ENCODE measurements at places on chromosomes 5 and 9.

DNA sequence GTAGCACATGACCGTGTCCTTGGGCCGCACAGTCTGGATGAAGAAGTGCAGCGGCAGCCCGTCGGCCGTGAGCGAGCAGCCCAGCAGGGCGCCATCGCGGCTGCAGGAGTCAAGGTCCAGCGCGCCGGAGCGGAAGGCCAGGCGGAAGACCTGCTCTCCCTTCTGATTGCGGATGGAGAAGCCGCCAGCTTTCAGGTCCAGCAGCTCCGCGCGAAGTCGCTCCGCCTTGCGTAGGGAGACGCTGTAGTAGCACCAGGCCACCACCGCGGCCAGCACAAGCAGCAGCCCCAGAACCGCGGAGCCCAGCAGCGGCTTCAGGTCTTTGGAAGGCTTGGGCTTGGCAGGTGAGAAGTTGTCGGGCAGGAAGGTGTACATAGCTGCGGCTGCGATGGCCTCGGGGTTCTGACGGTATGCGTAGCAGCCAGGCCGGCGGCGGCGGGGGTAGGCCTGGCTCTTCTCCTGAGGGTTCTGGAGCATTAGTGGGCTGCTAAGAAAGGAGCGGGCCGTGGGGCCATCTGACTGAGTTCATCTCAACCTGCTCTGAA is 4.2 kb downstream of the MYORG start:
- no peak for DNase-seq

DNA sequence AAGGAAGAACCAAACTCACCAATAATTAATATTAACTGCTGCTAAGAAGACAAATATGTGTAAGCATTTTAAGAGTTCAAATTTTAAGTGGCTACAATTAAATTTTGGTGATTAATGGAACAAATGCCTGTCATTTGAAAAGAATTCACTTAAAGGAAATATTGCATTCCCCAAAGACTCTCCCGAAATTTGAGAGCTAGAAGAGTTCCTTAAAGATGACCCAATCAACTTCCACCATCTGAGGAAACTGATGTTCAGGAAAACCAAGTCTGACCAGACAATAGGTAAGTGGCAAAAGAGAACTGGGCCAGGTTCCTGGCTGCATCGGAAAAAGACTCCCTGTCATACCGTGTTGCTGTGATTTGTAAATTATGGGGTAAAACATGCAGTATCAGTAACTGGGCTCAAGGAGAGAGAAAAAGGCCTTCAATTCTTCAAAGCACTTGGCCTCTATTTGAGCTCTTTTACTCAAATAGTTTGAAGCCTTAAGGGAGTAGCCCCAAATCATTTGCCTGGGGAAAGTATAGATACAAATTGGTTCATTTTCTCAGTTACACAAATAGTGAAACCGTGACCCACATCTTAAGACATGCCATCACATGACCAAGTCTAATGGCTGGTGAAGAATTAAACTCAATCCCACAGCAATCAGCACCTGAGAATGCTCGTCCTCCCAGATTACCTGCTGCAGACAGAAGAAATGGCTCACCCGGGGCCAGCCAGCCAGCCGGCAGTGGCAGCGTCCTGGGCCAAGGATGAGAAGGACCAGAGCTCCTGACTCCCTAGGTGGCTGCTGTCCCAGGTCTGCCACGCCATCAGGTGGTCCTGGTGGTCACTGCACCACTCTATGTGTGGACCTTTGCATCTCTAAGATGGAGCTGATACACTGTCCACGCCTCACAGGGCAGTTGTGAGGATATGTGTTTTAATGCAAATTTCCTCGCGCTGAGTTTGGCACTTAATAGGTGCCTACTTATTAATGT is 162.9 kb downstream of the TTLL11 start:
- DNase-seq = peak; percentile 46

- no peak for DNase-seq
These were observed 51.8 kb downstream of the POU4F3 start for GRCh38 chr5:146390469-146390868.

DNA sequence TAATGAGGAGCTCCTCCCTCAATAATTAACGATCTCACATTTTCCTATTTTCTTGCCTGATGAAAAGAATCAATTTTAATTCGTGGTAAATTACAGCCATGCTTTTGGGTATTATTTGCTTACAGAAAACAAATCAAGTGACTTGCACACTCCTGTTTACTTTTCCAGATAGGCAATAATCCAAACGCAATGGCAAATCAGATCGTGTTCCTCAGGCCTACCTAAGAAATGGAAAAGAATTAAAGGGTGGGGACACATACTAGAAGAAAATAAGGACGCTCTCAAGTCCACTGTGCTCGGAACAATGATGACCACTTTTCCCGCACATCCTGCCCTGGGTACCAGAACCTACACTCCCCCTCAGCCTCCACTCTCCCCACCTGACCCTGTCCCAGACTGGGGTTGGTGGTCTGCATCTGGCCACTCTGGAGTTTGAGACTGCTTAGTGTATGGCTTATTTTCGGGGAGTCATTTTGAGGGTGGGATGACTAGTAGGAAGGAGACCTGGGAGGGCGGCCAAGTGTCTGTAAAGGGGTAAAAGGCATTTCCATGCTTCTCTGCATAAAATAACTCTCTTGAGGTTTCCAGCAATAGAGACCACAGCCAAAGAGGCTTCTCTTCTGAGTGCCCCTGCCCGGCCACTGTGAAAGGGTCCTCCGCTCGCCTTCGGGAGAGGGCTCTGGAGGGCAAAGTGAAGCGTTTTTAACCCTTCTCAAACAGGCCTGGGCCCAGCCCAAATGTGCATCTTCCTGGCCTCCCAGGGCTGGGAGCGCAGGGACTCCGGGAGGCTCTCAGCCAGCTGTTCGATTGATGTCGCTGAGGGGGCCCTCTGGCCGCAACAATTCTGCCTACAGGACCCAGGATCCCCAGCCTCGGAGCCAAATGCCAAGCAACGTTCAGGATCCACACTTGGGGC is 4.5 kb upstream of the OTP start:
- DNase-seq = no peak

GRCh38 chr5:156913719-156914370 is 49.2 kb downstream of the TIMD4 start:
- DNase-seq = peak; percentile 16

- no peak for DNase-seq
These were observed 512.9 kb downstream of the HINT1 start for GRCh38 chr5:130652176-130652575.

DNA sequence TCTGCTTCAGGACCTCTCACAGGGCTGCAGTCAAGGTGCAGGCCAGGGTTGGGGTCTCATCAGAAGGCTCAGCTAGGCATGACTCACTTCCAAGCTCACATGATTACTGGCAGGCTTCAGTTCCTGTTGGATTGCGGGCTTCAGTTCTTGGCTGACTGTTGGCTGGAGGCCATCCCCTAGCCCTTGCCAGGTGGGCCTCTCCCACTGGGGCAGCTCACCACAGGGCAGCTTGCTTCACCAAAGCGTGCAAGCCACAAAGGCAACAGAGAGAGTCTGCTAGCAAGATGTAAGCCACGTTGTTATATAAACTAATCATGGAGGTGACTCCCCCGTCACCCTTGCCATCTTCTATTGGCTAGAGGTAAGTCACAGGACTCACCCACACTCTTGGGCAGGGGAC is 14.4 kb downstream of the CPLX2 start:
- peak; percentile 77 for DNase-seq

DNA sequence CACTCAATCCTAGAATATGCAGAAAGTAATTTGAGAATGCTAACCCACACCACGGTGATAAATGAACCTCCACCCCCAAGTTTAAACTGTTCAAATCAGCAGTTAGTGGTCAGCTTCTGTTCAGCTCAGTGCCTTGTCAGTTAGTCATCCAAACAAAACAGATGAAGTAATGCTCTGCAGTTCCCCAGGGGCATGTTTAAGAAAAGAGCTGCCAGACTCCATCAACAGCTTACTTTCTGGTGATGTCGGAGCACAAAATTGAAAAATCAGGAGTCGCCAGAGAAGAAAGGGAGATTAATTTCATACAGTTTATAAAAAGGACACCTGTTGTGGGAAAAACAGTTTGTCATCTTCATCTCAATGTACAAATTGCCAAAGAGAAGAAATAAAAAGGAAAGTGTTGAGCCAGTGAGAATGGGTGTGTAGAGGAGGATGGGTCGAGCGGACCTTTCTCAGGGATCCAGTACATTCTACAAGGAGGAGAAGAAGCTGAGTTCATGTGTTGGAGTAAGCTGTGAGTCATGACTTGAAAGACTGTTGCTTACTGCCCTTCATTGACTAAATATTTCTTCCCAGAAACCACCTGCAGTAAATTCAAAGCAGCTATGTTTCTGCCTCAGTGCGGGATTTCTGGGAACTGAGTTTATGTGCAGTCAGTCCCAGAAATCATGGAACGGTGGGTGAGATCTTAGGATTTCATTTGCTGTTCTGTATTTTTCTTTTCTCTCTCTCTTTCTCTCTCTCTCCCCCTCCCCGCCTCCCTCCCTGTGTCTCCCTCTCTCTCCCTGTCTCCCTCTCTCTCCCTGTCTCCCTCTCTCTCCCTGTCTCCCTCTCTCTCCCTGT is 13.7 kb downstream of the TRIO start:
- DNase-seq = peak; percentile 95

GRCh38 chr5:88675708-88676636 is 207.0 kb downstream of the MEF2C start:
- DNase-seq = peak; percentile 94

GRCh38 chr5:133746834-133747233 is 134.5 kb upstream of the FSTL4 start:
- DNase-seq = no peak

DNA sequence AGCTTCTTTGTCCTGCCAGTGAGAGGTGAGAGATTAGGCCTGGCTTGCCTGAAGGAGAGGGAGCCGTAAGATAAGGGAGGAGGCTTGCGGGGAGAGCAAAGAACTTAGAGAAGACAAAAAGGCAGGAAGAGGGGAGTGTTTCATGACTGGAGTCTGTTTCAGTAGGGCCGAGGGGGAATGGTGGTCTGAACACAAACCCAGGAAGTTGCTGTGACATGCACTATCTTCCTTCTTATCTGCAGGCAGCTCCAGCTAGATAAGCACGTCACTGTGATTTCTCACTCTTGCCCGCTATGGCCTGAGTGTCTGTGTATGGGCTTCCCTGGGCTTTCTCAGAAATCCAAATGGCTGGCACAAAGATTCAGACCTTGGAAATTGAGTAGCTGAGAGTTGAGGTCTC is 307.5 kb upstream of the CLINT1 start:
- no peak for DNase-seq

DNA sequence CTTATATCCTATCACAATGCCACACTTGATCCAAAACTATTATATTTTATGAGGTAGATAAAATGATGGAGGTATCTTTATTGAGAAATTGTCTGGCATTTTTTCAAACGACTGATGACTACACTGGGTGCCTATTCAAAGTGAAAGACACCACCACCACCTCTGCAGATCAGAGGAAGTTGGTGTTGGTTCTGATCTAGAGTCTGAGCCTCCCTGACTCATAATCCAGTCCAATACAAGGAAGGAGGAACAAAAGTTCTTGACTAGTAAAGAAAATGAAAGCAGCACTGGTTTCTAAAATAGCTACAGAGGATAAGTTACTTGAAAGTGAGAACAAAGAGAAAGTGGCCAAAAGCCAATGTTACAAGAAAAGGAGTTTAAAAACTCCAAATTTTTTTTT is 139.9 kb downstream of the RFX3 start:
- DNase-seq = no peak

- DNase-seq = peak; percentile 62
These were observed 190.9 kb downstream of the FSTL4 start for GRCh38 chr5:133421394-133421793.

DNA sequence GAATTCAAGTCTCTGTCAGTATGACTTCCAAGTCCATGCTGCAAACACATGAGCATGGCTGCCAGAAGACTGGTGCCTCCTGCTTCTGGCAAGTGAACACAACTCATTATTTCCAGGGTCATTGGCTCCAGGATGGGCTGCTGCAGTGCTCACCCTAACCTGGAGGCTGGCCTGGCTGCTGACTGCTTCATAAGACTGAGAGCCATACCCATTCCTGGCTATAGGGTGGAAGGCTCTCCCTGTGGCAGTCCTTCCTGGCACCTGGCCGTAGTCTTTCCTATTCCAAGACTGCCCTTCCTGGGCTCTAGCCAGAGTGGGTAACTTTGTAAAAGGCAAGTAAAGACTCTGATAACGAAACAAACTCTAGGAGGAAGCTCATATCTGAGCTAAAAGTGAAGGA is 51.2 kb downstream of the CXXC5 start:
- DNase-seq = no peak

DNA sequence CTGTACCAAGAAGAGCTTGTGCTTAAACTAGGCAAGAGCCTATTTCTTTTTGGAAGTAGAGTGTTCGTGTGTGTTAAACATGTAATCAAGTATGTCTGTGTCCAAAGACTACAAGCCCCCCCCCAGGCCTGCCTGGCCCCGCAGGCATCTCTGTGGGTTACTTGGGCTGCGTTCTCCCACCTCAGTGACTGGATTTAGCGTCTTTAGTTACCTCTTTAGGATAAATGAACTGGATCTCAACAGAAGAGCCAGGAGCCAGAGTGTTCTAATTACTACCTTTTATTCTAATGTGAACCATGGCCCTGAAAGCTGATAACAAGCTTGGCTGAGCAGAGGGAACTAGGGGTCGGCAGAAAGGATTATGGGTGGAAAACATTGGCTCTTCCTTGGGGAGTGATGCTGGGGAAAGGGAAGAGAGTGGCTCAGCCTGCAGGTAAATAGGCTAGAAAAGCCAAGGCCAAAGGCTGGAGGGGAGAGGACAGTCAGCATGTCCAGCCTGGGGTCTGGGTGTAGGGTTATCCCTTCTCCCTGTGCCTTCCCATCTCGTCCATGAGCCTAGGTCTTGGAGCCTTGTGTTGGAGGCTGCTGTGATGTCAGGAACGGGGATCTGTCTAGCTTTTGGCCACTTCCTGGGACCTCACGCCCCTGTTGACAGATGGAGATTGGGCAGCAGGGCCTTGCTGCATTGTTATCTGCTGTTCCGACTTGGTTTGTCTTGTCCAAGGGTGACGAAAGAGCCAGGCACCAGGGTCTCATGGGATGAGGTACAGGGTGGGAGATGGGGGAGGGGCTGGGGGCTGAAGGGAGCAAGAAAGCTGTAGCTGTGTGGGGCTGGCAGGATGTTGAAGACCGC is 11.1 kb downstream of the CD74 start:
- DNase-seq = no peak

GRCh38 chr5:34859253-34859652 is 20.3 kb downstream of the TTC23L start:
- DNase-seq = no peak

- peak; percentile 56 for DNase-seq
These were observed 81.5 kb downstream of the NRG2 start for GRCh38 chr5:139961435-139962157.

- DNase-seq = no peak
These were observed 10.7 kb downstream of the CORO2A start for GRCh38 chr9:98181746-98182068.

DNA sequence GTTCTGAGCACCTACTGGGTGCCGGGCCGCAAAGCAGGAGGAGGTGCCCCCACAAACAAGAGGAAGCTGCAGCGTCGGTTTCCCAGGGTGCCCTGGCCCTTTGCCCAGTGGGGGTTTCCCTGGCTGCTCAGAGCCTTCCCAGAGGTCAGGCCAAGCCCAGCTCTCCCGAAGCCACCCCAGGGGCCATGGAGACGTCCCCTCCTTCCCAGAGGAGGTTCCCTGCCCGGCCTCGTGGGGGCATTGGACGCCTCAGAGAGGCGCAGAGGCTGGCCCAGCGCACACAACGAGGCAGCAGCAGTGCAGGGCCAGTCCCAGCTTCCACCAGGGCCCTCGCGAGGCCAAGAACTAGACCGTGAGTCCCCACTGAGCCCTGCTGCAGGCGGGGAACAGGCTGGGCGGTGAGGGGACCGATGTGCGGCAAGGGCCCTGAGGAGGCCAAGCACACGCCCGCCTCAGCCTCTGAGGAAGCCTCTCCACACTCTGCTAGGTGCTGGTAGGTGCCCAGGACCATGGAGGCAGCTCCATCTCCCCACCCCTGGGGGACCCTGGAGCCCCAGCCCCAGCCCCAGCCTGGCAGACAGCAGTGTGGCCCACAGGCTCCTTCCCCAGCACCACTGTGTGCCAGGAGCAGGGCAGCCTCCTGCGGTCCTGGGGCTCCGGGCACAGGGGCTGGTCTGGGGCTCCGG is 7.0 kb downstream of the DIPK1B start:
- peak; percentile 58 for DNase-seq
